Keratinocyte (primary cell): ENCODE measurements at places on chromosomes 3 and 15. TPM values are rescaled to one million over a fixed set of nuclear protein-coding genes. Genes with fewer than 3 reads are reported as not detected.

The NRROS gene
- polyA plus RNA-seq = 0.02 to 0.05 TPM (median 0.03 TPM) in 3 replicates

The ARGFX gene
- polyA plus RNA-seq = not detected in 3 replicates

The LRRIQ4 gene
- not detected in 3 replicates for polyA plus RNA-seq

The KLHL40 gene
- polyA plus RNA-seq = not detected in 3 replicates

The CYP11A1 gene
- 0.27 TPM in 1 of 3 replicates, not detected in the others for polyA plus RNA-seq

The SLC24A5 gene
- polyA plus RNA-seq = 0.04 TPM in 1 of 3 replicates, not detected in the others

The ERICH6 gene
- polyA plus RNA-seq = 0.03 TPM in 2 of 3 replicates, not detected in the other

The CPN2 gene
- not detected in 3 replicates for polyA plus RNA-seq

The TMEM158 gene
- 2.0 to 3.4 TPM (median 2.0 TPM) in 3 replicates for polyA plus RNA-seq

The GOLGA8S gene
- 0.01 TPM in 1 of 3 replicates, not detected in the others for polyA plus RNA-seq

The OTOL1 gene
- not detected in 3 replicates for polyA plus RNA-seq

The JAGN1 gene
- 45.1 to 61.1 TPM (median 48.0 TPM) in 3 replicates for polyA plus RNA-seq

The CACNA2D3 gene
- 0.02 to 0.15 TPM (median 0.08 TPM) in 3 replicates for polyA plus RNA-seq

The APEH gene
- polyA plus RNA-seq = 106 to 161 TPM (median 160 TPM) in 3 replicates

The ATP13A5 gene
- not detected in 3 replicates for polyA plus RNA-seq

The MGLL gene
- 13.4 to 34.2 TPM (median 17.8 TPM) in 3 replicates for polyA plus RNA-seq

The SAMD7 gene
- polyA plus RNA-seq = not detected in 3 replicates

The GLT8D1 gene
- polyA plus RNA-seq = 52.6 to 66.4 TPM (median 54.0 TPM) in 3 replicates

The IQCF2 gene
- polyA plus RNA-seq = not detected in 3 replicates

The VGLL3 gene
- 2.4 to 6.7 TPM (median 2.6 TPM) in 3 replicates for polyA plus RNA-seq

The SLC9A9 gene
- polyA plus RNA-seq = 2.9 to 7.0 TPM (median 5.2 TPM) in 3 replicates

The SKOR1 gene
- 0.03 TPM in 2 of 3 replicates, not detected in the other for polyA plus RNA-seq

The GOLGA6L7 gene
- polyA plus RNA-seq = not detected in 3 replicates

The LIPH gene
- polyA plus RNA-seq = 0.58 to 1.7 TPM (median 1.1 TPM) in 3 replicates

The C3orf85 gene
- polyA plus RNA-seq = not detected in 3 replicates

The MAPKAPK3 gene
- polyA plus RNA-seq = 134 to 172 TPM (median 148 TPM) in 3 replicates

The APH1B gene
- 4.6 to 7.7 TPM (median 7.0 TPM) in 3 replicates for polyA plus RNA-seq

The LAMB2 gene
- polyA plus RNA-seq = 108 to 193 TPM (median 127 TPM) in 3 replicates

The GSK3B gene
- 62.0 to 73.3 TPM (median 68.5 TPM) in 3 replicates for polyA plus RNA-seq

The OR5K4 gene
- polyA plus RNA-seq = not detected in 3 replicates

The DUOX1 gene
- 13.6 to 32.5 TPM (median 16.3 TPM) in 3 replicates for polyA plus RNA-seq
